ENCODE measurements at places on chromosomes 16 and 17. TPM values are rescaled to one million over a fixed set of nuclear protein-coding genes. Genes with fewer than 3 reads are reported as not detected.

DNA sequence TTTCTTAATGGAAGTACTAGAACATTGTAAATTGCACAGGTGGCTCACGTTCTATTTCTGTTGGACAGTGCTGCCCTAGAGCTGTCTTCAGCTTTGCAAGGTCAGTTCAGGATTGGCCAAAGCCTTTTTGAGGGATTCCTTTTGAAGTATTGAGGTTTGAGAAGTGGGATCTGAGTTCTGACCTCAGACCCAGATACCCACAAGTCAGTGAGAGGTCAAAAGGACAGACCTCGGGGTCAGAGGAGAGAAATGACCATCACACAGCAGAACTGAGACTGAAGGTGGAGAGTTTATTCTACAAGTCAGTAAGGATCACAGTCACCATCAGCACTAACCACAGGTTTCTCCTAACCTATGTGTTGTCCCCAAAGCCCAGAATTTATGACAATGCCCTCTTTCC is 1.7 kb downstream of the ACSM5 start:
- no peak for DNase-seq
- H3K36me3 ChIP-seq: no peaks in the 10 kb centered on the region
- H3K4me1 ChIP-seq: no peaks in the 10 kb centered on the region
- H3K4me3 ChIP-seq: no peak overlapping the region
- no peaks in the 10 kb centered on the region for H3K27me3 ChIP-seq

DNA sequence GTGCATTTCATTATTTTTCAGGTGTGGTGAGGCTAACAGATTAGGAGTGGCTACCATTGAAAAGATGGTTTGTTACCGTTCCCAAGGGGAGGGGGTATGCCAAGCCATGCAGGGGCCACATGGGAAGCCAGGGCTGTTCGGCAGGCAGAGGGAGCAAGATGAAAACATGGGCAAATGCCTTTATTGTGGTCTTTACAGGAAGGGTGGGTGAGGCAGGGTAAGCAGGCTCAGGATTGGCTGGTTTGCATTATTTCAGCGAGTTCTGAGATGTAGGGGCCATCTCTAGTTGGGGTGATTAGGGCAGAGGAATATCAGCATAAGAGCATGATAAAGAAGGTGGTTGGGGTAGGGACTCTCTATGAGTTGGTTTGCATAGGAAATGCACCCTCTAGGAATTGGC is 117.6 kb downstream of the CCT6B start:
- no peak for DNase-seq
- H3K27ac ChIP-seq: no peak overlapping the region
- H3K27me3 ChIP-seq: no peaks in the 10 kb centered on the region
- no peaks in the 10 kb centered on the region for H3K36me3 ChIP-seq
- no peak overlapping the region for H3K4me3 ChIP-seq
- peaks cover 59% of the 10 kb centered on the region for H3K4me1 ChIP-seq

PLEKHG4 gene
- 13.1 TPM for total RNA-seq

ZNF624 gene
- 2.8 TPM for total RNA-seq

DNA sequence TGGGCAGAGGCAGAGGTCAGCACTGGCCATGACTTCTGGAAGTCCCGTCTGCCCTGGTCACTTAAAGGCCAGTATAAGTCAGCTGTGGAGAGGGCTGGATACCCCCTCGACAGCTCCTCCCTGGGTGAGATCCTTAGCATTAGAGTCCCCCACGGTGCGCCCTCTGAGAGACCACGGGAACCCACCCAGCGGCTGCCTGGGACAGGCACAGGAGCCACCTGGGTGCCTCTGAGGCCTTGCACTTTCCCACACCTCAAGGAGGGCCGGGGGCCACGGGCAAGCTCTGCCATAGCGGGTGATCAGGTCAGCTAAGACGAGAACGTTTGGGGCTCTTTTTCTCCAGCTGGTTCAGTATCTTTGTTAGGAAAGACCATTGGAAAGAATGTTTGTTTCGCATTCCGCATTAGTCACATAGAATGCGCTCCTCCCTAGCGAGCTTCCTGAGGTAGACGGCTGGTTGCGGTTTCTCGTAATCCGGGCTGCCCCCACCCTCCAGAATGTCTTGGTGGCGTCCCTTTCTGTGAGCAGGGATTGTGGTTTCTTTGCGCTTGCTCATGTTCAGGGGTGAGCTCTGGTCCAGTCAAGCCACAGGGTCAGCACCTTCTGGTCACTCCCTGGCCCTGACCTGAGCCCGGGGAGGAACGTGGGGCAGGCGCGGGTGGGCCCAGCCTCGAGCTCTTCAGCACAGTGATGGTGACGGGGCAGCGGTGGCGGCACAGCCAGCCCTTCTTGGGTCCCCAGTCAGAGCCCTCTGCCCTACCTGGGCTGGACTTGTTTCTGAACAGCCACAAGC is 25.2 kb downstream of the NME3 start:
- no peak overlapping the region for H3K27ac ChIP-seq
- peaks cover 67% of the 10 kb centered on the region for H3K36me3 ChIP-seq
- peaks cover 5% of the 10 kb centered on the region for H3K4me1 ChIP-seq
- no peak overlapping the region for H3K4me3 ChIP-seq
- H3K27me3 ChIP-seq: no peaks in the 10 kb centered on the region

DNA sequence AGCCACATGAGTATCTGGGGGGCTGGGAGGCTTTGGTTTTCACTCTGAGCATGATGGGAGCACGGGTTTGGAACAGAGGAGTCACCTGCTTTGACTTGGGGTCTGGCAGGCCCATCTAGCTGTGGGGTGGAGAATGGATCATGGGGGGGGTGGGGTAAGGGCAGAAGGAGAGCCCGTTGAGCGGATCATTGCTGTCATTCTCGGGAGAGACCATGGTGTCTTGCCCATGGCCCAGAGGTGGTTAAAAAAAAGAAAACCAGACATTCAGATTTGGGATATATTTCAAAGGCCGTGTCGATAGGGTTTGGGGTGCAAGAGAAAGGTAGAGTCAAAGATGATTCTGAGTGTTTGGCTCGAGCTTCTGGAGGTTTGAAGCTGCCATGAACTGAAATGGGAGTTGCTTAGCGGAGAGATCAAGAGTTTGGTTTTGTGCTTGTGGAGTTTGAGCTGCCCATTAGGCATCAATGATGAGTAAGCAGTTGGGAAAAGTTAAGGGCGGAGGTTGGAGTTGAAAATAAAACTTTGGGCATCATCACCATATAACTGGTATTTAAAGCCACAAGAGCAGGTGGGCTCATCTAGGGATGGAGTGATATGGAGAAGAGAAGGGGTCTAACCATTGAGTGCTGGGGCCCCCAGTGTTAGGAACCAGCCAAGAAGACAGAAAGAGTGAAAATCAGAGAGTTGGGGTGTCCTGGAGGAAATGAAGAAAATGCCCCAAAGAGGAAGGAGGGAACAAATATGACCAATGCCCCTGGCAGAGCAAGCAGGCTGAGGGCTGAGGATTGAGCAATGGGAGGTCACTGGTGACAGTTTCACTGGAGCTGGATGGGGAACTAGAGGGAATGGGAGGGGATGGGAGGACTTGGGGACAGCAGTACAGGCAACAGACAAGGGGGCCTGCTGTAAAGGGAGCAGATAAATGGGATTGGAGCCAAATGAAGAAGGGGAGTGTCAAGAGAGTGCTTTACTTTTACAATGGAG is 1.9 kb downstream of the NOD2 start:
- peak overlapping the region; percentile 70 for H3K4me3 ChIP-seq
- peak overlapping the region; percentile 42 for H3K27ac ChIP-seq
- no peak for DNase-seq
- no peaks in the 10 kb centered on the region for H3K27me3 ChIP-seq
- H3K36me3 ChIP-seq: peaks cover 5% of the 10 kb centered on the region
- H3K4me1 ChIP-seq: peaks cover 76% of the 10 kb centered on the region

DNA sequence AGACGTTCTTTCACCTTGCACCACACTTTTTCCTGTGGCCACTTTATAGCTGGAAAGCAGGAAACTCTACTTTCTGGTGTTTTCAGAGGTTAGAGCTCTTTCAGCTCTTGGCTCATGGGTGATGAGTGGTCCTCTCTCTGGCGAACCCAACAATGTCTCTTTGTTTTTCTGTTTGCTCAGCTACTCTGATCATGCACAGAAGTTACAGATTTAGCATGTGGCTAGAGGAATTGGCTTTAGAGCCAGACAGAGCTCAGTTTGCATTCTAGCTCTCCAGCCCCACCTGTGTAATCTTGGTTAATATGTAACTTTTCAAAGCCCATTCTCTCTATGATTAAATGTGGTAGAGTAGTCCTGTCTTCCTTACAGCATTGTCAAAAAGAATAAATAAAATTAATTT is 225.2 kb downstream of the HAPSTR1 start:
- no peak for DNase-seq
- no peaks in the 10 kb centered on the region for H3K27me3 ChIP-seq
- no peaks in the 10 kb centered on the region for H3K4me1 ChIP-seq
- no peaks in the 10 kb centered on the region for H3K36me3 ChIP-seq
- no peak overlapping the region for H3K4me3 ChIP-seq

DNA sequence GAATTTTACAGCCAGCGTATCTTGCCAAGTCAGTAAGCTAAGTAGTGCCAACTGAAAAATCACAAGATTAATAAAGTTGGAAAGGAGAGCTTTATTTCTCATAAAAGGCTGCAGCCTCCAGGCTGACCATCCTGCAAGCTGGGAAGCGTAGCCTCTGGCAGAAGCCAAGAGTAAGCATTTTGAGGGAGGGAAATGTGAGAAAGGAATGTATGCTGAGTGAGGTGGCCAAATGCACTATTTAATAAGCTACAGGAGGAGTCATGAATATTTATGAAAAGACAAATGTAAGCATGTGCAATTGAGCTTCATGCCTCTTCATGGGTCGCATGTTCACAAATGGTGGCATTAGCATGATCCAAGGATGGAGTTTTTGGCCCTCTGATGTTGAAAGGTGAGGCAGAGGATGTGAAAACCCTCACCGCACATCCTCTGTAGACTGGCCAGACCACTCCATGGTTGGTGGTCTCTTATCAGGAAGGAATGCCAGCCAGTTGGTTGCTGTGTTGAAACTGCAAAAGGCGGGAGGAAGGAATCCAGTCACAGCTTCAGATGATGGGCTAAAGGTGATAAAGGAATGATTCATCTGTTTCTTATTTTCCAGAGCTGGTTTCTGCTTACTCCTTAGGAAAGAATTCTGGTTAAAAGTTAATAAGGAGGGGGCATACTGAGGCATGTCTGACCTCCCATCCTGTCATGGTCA is 9.2 kb downstream of the KRT33B start:
- no peak overlapping the region for H3K27ac ChIP-seq
- no peak for DNase-seq
- H3K4me1 ChIP-seq: no peaks in the 10 kb centered on the region
- H3K36me3 ChIP-seq: no peaks in the 10 kb centered on the region

SPATA22 gene
- total RNA-seq: 0.80 TPM

NPIPB13 gene
- 10.8 TPM for total RNA-seq

ZNF764 gene
- total RNA-seq: 20.4 TPM

- H3K4me1 ChIP-seq: peaks cover 4% of the 10 kb centered on the region
- no peak within 1 kb of the TSS for H3K4me3 ChIP-seq
- no peaks in the 10 kb centered on the region for H3K36me3 ChIP-seq
- H3K27me3 ChIP-seq: peaks cover 24% of the 10 kb centered on the region
These were observed at the start of gene PRR35 for GRCh38 chr16:560204-560700. PRR35 (plus strand) TSS chr16:560394; CDS start chr16:563295, 2,901 bp downstream.

ARL5C gene
- total RNA-seq: not detected

ZP2 gene
- total RNA-seq: not detected

DNA sequence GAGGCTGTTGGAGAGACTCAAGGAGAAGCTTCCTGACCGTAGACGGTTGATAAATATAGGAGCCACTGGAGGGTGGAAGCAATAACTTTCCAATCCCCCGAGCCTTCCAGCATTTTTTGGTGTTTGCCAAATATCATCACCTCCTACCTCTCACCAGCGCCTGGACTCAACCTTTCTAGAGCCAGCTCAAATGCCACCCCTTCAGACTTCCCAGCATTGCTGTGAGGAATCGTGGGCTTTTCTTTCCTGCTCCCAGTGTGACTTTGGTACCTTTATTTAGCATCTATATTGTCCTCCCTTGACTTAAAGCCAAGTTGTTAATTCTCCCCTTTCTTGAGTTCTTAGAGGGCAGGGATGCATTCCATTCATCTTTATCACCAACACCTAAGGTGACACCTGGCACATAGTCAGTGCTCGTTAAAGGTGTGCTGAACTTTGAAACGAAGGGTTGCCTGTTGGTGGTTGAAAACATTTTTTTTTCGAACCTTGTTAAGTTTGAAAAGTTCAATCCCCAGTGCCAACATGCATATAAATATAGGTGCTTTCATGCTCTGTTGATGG is 35.3 kb upstream of the CCR7 start:
- H3K36me3 ChIP-seq: no peaks in the 10 kb centered on the region
- H3K4me3 ChIP-seq: no peak overlapping the region
- peaks cover 94% of the 10 kb centered on the region for H3K4me1 ChIP-seq
- H3K27me3 ChIP-seq: no peaks in the 10 kb centered on the region

- H3K27me3 ChIP-seq: peaks cover 23% of the 10 kb centered on the region
- no peak overlapping the region for H3K4me3 ChIP-seq
- no peaks in the 10 kb centered on the region for H3K4me1 ChIP-seq
- DNase-seq: no peak
- H3K27ac ChIP-seq: no peak overlapping the region
These were observed 53.3 kb upstream of the CCL2 start for GRCh38 chr17:34201767-34202166.

- no peaks in the 10 kb centered on the region for H3K27me3 ChIP-seq
- no peaks in the 10 kb centered on the region for H3K4me1 ChIP-seq
- no peak for DNase-seq
- H3K36me3 ChIP-seq: peaks cover 31% of the 10 kb centered on the region
- no peak overlapping the region for H3K27ac ChIP-seq
These were observed 29.4 kb downstream of the COG7 start for GRCh38 chr16:23423496-23424049.

CBLN1 gene
- total RNA-seq: not detected

KIF19 gene
- total RNA-seq: 0.81 TPM

MAPT gene
- 0.53 TPM for total RNA-seq

GRCh38 chr16:82665025-82665424 is 38.3 kb downstream of the CDH13 start:
- no peak for DNase-seq
- H3K27me3 ChIP-seq: no peaks in the 10 kb centered on the region
- H3K27ac ChIP-seq: no peak overlapping the region
- peaks cover 10% of the 10 kb centered on the region for H3K4me1 ChIP-seq
- H3K36me3 ChIP-seq: no peaks in the 10 kb centered on the region

Data from CD4-positive, alpha-beta T cell (primary cell).